Breast epithelium (tissue), 4 donors: ENCODE measurements at places on chromosomes 2 and 18. TPM values are rescaled to one million over a fixed set of nuclear protein-coding genes. Genes with fewer than 3 reads are reported as not detected.

The ALPI gene
- total RNA-seq, result not detected

DNA sequence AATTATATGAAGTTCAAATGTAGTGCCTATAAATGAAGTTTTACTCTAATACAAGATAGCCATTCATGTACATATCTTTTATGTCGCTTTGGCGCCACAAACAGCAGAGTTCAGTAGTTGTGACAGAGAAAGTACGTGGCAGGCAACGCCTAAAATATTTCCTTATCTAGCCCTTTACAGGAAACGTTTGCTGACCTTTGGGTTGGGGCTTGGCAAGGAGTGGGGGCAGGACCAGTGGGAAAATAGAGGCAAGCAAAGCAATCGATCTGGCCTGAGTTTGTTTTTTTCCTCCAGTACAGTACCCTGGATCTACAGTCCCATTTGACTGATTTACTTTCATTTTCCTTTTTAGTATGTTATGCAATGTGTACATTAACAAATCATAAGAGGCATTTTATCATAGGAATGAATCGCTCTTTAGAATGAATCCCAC, 13.1 kb downstream of the CCDC68 start:
- no peak for DNase-seq

DNA sequence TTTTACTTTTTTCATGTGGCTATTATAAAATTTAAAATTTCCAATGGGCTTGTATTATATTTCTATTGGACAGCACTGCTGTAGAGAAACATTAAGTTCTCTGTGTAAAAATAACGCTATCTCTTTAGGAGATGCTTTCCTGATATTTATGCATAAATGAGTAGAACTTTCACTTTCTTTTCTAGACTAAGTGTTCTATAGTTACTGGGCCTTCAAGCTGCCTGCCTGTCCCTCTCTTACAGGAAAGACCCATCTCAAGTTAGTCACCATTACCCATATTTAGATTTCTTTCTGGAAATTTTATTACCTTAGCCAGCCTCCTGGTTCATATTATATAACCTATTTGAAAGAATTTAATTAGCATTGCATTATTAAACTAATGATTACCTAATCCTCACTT, 4.8 kb downstream of the ITGA4 start:
- DNase-seq, result no peak

- no peak for DNase-seq
Observed at GRCh38 chr2:226671141-226671676, 128.4 kb downstream of the IRS1 start.

DNA sequence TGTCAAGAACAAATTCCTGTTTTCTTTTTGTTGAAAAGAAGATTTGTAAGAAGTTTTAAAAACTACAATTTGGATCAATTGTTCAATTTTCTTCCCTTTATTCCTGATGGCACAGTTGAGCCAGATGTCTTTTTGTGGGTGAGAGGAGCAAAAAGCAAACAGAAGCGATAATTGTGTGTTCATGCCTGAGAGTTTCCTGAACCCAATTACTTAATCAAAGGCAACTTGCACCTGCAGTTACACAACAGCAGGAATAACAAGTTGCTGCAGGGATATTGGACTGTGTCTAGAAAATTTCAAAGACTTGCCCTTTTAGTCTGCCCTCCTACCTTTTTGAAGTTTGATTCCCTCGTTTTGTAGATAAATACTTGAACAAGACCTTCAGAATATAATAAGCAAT, 383.6 kb downstream of the DSEL start:
- DNase-seq, result no peak

The CTIF gene
- 28.8 TPM for total RNA-seq

The SLC5A7 gene
- total RNA-seq, result under 0.01 TPM

The ITGA4 gene
- total RNA-seq, result 12.5 TPM

DNA sequence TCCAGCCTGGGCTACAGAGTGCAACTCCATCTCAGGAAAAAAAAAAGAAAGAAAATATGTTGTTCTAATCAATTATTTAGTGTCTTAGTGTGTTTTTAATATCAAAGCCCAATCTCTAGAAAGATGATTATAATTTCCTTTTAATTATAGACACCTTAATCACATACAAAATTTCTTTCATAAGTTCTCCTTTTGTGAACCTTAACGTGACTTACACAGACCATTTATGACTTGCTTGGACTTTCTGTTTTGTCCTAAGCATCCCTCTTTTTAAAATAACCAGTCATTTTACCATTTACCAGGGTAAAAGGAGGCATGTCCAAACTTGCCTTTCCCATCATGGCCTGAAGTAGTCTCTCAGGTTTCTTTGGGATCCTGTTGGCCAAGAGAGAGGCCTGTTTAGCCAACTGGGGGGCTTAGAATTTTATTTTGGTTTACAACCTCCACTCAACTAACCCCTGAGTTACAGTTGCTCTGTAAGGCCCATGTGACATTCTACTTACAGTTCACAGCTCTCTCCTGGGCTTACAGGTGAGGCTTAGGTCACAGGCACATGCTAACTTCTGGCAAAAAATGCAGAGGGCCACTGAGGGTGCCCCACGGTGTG, 23.9 kb upstream of the GPR155 start:
- DNase-seq, result no peak

The PDE1A gene
- 5.6 TPM for total RNA-seq

GRCh38 chr2:234137400-234138014, 87.0 kb downstream of the SPP2 start:
- no peak for DNase-seq

DNA sequence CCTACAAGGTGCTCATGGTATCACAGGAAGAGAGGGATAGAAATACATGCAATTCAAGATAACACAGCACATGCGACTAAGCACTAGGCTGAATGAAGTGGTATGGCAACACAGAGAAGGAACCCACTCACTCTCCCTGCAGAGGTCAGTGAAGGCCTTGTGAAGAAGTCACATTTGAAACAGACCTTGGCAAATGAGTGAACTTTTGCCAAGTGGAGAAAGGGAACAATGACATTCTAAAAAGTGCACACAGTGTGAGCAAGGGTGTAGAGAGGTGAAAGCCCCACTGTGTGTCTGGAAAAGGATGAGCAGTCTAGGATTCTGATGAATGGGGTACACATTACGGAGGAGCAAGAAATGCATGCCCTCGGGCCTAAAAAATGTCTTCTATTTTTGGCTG, 23.3 kb downstream of the KLF7 start:
- no peak for DNase-seq

The DSG1 gene
- 2.6 TPM for total RNA-seq

The SCG2 gene
- not detected for total RNA-seq

DNA sequence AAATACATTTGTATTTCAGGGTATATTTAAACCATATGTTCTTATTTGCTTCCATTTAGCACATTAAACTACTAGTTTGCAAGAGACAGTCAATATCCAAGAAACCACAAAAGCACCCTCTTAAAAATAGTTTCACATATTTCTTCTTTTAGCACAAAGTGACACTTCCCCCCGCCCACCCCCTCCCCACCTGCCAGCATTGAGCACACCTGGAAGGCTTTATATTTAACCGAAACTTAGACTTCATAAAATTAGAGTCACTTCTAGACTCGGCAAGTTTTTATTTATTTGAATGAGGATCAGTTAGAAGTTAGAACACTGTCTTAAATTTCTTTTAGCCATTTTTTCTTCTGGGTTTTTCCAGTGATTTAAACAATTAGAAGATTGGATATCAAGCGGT, 355.9 kb upstream of the FIGN start:
- DNase-seq, result no peak

The GKN2 gene
- total RNA-seq, result not detected

DNA sequence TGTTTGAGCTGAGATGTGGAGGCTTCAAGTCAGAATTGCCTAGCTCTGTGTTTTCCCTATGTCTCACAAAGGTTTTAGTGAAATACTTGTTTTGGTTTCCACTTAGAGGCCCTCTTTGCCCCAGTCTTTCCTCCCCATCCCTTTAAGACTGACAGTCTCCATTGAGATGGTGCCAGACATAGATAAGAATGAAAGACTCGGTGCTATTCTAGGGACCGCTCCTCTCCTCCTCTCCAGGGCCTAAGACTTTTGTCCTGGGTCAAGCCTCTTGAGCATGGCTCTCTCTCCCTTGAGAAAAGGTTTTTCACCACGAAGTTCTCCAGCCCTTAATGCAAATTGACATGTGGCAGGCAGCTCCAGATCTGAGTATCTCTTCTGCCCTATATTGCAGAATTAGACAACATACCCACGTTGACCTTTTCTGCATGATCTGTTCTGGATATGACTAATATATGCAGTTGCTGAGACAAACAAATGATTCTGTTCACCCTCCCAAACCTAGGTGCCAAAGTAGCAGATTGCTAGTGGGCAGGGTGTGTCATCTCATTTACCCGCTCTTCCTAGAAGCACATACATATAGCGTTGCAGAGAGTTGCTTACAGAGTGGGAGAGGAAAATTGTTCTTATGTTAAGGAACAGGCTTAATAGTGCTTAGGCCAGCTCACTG, 47.5 kb upstream of the ACSL3 start:
- no peak for DNase-seq

DNA sequence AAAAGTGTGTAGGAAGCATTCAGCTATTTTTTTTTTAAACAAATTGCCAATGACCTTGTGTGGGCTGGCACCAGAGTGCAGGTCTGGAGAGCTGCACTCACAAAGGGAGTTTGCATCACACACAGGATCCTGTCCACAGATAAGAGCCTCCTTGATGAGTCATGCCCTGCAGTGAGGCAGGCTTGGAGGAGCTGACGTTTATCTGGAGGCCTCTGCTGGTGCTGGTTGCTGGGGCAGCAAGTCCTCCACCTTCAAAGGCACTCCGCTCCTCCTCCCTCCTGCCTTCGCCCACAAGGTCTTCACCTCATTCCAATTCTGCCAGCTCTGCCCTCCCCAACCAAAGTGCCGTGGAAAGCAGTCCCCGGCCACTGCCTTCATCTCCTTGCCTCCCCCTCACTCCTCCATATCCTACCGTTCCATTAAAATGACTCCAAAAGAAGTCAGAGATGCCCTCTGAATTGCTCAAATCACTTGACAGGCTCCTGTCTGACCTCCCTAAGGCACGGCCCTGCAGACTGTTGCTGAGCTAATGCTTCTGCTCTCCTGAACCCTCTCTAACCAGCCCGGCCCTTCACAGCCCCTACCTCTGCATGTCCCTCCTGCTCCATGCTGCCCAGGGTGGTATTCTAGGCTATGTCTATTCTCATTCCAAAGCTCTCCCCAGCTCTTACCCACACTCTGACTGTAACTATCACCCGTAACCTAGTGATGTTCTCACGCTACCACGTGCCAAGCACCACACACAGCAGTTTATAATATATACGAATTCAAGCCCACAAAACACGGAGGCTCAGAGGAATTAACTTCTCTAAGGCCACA, 30.9 kb downstream of the LONRF2 start:
- peak; percentile 71 for DNase-seq

GRCh38 chr2:147916723-147917122, 71.9 kb downstream of the ACVR2A start:
- no peak for DNase-seq

The TMEM178A gene
- total RNA-seq, result 3.6 TPM

The CPLX4 gene
- total RNA-seq, result not detected

The FTCDNL1 gene
- total RNA-seq, result 3.7 TPM

The ABCB11 gene
- total RNA-seq, result 18.4 TPM

The PSMA8 gene
- not detected for total RNA-seq

The ANKRD62 gene
- total RNA-seq, result not detected
